ENCODE measurements at places on chromosomes 16 and 17. TPM values are rescaled to one million over a fixed set of nuclear protein-coding genes. Genes with fewer than 3 reads are reported as not detected.

Gene SMPD3
- 0.10 TPM for total RNA-seq

Gene SAMD14
- 0.18 TPM for total RNA-seq

Gene SLC5A2
- 0.29 TPM for total RNA-seq

Gene GUCY2D
- total RNA-seq, result not detected

Gene ZMYND15
- total RNA-seq, result 0.56 TPM

Gene KCNJ12
- 1.2 TPM for total RNA-seq

Gene PLA2G10
- not detected for total RNA-seq

All from A549 treated with RU486 at 1 μM for 4 hours (cell line).